CD4-positive, alpha-beta T cell treated with Interleukin-4 for 1 hour (primary cell): ENCODE measurements at places on chromosomes 3 and 15.

- DNase-seq, result no peak
These were observed 138.2 kb downstream of the TPRA1 start for GRCh38 chr3:127452321-127452821.

DNA sequence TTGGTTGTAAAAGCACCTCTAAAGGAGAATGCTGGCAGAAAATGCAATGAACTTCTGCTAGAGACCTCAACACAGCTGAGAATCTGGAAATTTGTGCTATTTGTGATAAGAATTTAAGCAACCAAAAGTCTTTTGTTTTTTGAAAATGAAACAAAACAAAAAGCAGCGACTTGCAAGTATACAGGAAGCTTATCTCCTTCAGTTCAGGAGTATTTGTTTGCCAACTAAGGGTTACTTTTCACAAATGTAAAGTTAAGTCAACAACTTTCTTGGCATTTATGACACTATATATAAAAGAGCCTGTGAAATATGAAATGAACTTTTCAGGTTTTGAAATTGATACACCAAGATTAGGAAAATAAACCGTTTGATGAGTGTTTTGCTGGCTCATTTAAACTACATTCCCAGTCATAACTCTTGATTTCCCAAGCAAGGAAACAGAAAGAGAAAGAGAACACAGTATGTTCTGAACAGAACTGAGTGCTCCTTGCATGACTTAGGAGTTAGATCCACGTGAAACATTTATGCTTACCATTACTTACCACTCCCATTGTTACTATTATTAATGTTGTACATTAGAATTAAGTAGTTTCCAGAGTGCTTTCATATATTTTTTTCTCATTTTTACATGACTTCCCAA is 92.3 kb upstream of the COL8A1 start:
- DNase-seq, result no peak

- DNase-seq, result no peak
These were observed 222.3 kb upstream of the CMC1 start for GRCh38 chr3:28018925-28019718.

DNA sequence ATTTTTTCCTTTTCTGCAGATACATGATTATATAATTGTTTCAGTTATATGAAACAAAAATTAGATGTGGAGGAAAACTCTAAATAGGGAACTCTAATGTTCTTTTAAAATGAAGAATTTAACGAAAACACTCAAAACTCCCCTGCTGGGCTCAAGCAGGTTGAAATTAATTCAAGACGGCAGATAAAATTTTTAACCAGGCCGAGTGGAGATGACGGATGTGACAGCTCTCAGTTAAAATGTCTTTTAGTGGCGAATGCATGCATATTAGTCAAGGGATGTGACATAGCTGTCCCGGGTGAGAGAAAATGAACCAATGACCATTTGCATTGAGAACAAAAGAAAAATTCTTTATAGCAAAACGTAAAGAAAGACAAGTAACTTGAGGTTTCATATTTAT is 110.1 kb downstream of the ROBO2 start:
- no peak for DNase-seq

DNA sequence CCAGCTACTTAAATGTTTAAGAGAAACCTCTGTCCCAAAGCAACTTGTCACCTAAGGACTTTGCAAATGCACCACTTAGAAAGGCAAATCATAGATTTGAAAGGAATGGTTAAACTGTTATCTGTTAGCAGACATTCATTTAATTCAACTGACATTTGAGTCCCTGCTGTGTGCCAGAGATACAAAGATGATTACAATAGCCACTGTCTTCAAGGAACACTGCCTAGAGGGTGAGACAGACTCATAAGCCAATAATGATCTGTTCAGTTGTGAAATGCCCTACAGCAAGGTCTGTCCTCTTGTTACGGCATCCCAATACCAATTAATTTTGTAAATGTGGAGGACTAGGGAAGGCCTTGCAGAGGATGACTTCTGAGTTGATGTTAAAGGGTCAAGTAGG is 113.1 kb downstream of the ATG7 start:
- no peak for DNase-seq

DNA sequence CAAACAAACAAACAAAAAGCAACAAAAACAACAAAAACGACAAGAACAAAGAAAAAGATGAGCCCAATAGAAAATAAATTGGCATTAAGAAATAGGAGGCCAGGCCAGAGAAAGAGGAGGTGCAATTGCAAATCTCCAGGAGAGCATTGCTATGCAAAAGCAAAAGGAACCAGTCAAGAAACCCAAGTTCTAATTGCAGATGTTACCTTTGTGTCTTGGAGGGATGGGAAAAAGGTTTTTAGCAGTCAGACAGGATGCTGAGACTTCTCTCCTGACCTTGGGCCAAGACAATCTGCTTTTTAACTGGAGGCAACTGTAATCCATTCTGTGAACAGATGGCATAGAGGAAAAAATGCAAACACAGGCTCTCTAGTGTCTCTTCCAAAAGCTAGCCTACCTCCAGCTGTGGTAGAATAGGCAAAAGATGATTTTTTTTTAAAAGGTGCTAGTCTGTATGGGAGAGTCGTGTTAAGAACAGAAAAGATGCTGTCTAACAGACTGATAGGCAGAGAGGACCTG is 56.4 kb downstream of the LSAMP start:
- no peak for DNase-seq

DNA sequence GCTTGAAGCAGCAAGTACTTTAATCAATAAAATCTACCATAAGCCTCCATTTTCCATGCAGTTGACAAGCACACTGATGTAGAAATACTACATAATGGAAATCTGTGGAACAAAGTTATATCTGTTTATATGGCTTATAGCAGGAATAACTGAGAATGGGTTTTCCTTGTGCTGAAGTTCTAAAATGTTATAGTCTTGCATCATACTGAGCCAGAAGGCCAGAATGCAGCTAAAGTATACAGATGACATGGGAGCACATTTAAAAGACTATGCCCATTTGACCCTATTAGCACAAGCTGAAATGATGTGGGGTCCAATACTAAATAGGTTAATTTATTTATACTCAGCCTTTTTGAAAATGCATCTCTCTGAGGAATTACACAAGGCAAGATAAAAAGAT is 25.1 kb downstream of the SLC24A5 start:
- DNase-seq, result no peak

GRCh38 chr3:52769786-52770455 is 819 bp downstream of the NEK4 start:
- no peak for DNase-seq

GRCh38 chr3:53570081-53570480 is 75.7 kb downstream of the CACNA1D start:
- no peak for DNase-seq

DNA sequence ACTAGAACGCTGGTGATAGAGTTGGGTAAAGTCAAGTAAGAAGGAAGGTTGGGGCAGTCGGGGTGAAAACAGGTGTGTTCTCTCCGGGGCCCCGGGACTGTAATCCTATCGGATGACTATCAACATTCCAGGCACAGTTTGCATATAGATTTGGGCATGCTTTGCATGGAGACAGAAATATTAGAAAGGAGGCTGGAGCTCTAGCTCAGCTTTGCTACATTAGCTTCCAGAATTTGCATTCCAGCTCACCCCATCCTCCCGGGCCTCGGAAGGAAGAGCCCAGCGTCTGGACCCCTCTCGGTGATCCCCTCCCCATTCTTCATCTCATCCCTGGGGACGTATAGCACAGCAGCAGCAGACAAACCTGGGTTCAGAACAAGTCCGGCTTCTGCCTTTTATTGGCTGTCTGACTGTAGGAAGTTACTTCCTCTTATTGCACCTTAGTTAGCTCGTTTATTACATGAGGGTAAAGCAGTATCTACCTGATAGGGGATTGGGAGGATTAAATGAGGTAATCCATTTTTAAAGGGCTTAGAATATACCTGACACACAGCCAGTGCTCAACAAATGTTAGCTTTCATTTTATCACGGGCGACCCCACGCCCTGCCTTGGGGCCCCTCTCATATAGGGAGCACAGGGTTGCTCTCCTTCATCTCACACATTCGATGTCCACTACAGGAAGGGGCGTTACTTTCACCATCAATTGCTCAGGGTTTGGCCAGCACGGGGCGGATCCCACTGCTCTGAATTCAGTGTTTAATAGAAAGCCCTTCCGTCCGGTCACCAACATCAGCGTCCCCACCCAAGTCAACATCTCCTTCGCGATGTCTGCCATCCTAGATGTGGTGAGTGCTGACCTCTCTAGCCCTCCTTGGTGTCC is 3.2 kb downstream of the HTR3E start:
- DNase-seq, result no peak

DNA sequence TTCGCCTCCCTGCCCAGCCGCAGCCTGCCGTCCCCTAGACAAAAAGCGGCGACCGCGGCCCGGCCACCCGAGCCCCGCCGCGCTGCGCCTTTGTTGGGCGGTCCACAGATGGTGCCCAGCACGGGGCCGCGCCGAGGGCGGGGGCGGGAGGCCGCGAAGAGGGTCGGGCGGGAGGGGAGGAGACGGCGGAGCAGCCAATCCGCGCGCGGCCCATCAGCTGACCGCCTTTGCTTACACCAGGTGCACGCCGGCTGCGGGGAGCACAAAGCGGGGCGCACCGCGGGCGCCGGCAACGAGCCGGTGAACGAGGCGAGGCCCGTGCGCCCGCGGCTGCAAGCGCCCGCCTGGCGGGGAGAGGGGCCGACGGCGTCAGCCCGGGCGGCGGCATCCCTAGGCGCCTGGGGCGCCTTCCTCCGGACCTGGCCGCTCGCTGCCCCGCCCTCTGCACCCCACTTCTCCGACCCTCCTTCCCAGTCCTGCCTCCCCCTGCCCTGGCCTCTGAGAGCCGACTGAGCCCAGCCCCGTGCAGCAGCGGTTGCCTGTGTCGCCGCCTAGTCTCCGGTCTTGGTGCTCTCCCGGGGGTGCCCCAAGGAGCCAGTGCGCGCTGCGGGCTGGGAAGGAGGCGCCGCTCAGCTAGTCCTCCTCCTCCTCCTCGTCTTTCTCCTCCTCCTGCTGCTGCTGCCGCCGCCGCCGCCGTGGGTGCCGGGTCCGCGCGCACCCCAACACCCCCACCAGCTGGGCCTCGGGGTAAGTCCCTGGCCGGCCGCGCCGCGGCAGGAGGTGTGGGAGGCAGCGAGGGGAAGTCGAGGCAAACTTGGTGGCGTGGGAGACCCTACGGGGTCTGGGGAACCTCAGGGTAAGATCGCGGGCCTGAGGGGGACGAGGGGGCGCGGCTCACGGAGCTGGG is at the start of gene LRRN1:
LRRN1 (plus strand) TSS at position 259 of the 907 bp plus-strand sequence. CDS start 45,211 bp downstream, outside the sequence.
- peak; percentile 58 for DNase-seq

DNA sequence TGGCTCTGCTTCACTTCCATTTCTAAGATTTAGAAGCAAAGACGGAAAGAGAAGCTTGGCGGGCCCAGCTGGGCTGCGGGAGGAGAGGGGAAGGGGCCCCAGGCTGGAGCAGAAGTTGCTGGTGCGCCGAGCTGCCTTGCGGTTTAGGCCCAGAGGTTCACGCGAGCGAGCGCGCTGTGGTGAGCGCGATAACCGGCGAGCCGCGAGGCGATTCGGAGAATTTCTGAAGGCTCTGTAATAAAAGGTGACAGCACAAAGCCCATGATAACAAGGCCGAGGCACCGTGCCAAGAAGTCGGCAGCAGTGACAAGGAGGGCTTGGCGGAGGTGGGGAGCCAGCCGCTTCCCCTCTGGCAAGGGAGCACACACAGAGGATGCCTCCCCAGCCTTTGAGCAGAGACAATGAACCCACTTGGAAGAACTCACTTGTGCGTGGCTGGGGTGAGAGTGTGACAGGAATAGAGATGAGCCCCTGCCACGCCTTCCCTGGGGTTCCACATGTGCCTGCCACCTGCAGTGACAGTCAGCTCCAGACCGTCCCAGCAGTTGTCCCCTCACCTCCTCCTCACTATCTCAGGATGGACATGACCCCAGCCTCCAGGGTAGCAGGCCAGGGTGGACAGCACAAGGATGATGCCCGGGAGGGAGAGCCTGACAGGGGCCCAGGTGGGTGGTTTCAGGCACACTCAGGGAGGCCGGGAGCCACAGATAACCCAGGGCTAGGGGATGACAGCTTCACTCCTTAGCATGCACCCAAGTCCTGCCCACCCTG is 315.2 kb downstream of the UACA start:
- peak; percentile 38 for DNase-seq

DNA sequence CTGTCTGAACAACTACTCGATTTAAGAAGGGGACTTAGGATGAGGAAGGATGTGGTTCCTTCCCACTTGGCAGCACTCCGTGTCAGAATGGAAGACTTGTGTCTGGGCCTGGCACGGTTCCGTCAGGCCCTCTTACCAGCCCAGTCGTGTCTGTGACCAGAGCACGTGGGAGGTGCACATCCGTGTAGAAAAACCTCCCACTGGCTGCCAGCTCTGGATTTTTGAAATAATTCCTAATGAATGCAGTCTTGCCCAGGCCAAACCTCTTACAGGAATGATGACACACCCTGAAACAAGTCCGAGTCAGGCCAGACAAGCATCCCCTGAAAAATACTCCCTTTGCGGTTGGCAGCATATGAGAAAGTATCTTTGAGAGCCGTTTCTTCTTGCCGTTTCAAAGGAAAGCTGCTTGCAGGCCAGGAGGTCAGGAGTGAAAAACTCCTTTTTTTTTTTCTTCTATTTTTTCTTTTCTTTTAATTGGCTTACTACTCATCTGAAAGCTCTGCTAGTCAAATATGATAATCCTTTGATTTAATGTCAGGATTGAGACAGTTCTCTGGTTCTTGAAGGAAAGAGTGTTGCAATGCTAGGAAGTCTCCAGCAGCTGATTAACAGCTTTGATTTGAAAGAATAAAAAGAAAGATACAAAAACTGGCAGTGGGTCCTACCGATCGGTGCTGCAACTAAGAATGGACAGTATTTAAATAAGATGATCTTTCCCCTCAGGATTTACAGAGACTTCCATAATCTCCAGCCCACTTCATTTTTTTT is 19.8 kb downstream of the IL1RAP start:
- no peak for DNase-seq

GRCh38 chr15:59879506-59880265 is 124.4 kb upstream of the FOXB1 start:
- no peak for DNase-seq

DNA sequence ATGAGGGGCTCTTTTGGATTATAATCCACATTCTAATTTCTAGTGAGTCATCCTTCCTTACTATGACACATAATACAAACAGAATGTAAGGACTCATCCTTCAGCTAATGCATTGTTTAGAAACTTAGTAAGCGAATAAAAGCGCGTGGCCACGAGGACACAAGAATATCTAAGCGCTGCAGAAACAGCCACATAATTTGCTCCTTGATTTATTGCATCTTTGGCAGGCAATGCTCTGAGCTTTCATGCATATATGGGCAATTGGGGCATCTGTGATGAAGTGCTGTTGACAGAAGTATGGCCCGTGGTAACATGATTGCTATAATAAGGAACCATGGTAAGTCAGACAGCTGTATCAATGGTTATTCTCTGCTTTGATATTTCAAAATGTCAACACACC is 191.3 kb upstream of the ZNF385D start:
- DNase-seq, result no peak

- no peak for DNase-seq
These were observed 21.3 kb downstream of the GASK1A start for GRCh38 chr3:43000387-43000786.
